Substantia nigra (tissue), 51 donors: ENCODE measurements at places on chromosomes 6 and 20.
A peak's percentile ranks its signal among the peaks of the same experiment; 100 is the strongest.

DNA sequence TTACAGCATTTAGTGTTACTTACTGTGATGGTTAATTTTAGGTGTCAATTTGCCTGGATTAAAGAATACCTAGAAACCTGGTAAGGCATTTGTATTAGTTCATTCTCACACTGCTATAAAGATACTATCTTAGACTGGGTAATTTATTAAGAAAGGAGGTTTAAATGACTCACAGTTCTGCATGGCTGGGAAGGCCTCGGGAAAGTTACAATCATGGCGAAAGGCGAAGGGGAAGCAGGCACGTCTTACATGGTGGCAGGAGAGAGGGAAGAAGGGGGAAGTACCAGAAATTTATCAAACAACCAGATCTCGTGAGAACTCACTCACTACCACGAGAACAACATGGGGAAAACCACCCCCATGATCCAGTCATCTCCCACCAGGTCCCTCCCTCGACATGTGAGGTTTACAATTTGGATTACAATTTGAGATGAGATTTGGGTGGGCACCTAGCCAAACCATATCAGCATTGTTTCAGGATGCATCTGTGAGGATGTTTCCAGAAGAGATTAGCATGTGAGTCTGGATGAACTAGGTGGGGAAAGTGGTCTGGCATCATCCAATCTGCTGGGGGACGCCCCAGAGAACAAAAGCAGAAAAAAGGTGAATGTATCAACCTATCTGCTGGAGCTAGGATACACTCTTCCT lies 76.8 kb downstream of the MKKS start:
- DNase-seq = no peak

- no peak for DNase-seq
Measured at GRCh38 chr20:20003031-20003954, 13.9 kb upstream of the NAA20 start.

DNA sequence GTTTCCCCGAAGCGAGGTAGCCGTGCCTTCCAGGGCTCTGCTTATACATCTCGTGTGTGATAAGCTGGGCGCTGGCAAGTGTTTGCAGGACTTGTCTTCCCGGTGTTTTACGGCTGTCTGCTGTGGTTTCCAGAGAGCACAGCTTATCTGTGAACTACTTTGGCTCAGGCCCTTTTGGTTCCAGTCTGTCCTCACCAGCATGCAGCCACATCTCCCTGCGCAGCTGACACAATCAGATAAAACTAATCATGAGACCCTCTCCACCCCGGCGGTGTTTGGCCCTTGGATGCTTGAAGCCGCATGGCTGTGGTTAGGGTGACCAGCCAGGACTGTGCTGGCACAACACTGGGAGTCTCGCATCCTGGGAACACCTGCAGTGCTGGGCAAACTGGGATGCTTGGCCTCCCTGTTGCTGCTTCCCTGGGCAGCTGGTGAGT lies 241.8 kb upstream of the FOXQ1 start:
- DNase-seq = no peak

DNA sequence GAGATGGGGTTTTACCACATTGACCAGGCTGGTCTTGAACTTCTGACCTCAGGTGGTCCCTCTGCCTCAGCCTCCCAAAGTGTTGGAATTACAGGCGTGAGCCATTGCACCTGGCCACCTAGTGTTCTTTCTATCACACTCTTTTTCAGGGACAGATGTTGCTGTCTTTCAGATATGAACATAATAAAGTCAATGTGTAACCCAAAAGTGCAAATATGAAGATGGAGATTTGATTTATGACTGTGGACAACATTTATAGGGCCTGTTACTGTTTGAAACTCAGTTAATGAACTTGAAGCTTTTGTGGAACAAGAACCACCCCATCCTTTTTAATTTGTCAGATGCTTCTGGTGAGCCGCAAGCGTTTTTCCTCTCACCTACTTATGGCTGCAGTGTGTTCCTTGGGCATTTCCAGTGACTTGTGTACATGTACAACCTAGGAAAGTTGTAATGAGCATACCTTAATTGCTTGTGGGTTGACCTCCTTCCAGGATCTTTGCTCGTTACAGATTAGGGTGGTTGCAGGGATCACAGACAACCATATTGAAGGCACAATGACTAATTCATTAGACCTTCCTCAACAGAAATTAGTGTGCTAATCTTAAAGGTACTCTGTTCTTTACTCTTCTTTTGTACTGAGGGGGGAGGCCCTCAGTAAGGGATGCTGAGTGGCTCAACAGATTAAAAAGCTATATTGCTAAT lies 6.8 kb downstream of the TBPL1 start:
- no peak for DNase-seq

- DNase-seq = no peak
Measured at GRCh38 chr6:56088641-56089040, 158.7 kb downstream of the COL21A1 start.

DNA sequence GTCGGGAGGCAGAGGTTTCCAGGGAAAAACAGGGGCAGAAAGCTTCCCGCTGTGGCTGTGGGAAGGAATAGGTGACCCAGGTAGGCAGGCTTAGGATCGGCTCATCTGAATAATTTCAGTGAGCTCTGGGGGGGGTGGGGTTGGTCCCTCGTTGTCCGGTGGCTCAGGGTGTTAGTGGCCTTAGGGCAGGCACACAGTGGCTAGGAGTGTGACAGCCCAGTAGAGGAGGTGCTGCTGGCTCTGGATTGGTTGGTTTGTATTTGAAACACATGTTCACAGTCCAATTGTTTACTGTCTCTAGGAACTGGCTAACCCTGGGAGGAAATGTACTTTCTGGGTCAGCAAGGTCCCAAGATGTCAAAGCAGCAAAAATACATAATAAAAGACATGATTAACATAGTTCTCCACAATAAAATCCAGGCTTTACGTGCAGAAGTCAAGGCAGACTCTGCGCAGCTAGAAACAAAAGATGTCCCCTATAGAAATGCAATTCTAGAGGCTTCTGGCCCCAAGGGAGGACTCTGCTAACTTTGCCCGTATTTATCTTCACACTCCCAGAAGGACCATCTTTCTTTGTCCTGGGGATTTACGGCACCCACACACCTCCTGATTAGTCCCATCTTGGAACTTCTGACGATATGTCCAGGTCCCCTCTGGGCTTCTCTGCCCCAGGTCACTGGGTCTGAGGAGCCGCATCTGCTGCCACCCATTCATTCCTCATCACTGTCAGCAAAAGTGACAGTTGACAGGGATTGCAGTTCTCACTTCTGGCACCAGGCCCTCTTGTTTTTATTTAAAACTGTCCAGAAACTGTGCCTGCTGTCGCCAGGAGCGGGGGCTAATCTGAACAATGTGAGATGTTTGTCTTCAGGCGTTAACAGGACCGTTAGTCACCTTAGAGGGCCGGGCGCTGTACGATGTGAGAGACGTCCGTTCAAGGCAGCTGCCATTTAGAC lies 18.7 kb downstream of the MOCS3 start:
- no peak for DNase-seq

GRCh38 chr6:35166520-35166919 lies 25.4 kb upstream of the TCP11 start:
- DNase-seq = no peak

- DNase-seq = no peak
Measured at GRCh38 chr6:168292826-168293225, 26.8 kb downstream of the DACT2 start.

DNA sequence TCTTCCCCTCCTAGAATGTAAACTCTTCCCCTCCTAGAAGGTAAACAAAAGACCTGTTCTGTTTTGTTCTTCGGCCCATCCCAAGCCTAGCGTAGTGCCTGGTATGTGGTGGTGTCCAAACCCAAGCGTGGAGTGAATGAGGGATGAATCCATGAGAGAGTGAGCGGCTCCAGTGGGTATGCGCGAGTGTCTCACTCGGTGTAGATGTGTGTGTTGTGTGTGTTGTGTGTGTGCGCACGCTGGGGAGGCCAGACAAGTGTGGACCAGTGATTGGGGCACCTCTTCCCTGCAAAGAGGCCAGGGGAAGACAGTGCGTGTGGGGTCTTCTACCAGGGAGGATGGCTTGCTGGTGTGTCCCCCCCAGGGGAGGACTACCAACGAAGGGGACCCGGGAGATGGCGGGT lies 392 bp upstream of the SLC2A10 start:
- no peak for DNase-seq

GRCh38 chr20:58650181-58650775 lies 805 bp upstream of the STX16 start:
- DNase-seq = no peak

- no peak for DNase-seq
Measured at GRCh38 chr6:157468574-157468973, 87.6 kb downstream of the ZDHHC14 start.

GRCh38 chr6:3911614-3912336 lies 62.6 kb downstream of the FAM50B start:
- DNase-seq = no peak

DNA sequence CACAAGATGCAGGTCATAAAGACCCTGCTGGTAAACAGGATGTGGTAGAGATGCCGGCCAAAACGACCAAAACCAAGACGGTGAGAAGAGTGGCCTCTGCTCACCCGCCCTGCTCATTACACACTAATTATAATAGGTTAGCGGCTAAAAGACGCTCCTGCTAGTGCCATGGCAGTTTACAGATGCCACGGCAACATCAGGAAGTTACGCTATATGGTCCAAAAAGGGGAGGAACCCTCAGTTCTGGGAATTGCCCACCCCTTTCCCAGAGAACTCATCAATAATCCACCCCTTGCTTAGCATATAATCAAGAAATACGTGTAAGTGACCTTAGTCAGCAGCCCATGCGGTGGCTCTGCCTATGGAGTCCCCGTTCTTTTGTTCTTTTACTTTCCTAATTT lies 17.6 kb downstream of the BHLHE23 start:
- no peak for DNase-seq

DNA sequence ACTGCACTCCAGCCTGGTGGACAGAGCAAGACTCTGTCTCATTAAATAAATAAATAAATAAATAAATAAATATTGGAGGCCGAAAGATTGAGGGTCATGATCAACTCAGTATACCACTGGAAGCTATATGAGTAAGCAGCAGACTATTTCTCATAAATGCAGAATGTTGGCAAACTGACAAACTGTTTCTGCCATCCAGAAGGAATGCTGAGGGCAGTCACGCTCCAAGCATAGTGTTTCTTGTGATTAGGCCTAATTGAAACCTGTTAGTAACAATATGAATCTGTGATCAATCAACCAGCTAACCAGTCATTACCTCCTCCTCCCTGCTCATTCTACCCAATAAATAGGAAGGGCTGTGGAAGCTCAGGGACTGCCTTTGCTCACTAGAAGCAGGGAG lies 15.2 kb upstream of the KCNK15 start:
- DNase-seq = no peak

DNA sequence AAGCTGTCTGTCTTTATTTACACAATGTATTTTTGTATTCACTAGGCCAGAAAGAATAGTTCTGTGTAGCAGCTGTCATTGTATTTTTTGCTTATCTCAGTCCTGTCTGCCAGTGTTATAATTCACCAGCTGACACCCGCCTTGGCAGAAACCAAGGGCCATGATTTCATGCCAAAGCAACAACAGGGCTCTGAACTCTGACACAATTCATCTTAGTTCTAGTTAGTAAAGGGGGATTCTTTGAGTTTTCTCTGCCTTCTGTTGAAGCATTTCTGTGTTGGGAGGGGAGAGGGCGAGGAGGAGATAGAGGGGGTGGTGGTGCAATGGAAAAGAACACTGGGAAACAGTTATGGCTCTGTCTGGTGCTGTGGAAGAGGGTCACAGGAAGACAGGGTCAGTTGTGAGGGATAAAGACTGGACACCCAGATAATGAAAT lies 684.6 kb upstream of the MARCKS start:
- DNase-seq = peak; percentile 31

DNA sequence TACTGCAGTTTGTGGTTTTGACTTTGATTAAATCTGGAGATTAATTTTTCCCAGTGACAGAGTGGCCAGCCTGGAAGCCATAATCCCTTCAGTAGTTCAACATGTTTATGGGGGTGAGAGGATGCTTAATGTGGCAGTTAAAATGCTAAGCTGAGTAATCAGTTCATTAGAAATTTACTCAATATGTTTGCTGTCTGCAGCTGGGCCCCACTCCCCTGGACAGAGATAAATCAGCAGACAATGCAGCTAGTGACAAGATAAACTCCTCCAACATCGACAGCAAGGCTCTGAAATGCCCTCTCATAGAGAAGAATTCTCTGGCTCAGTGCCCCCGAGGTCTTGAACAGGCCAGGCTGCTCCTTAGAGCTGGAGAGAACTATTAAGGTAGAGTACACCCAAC lies 101.9 kb downstream of the LRFN2 start:
- no peak for DNase-seq

GRCh38 chr6:52697903-52698302 lies 27.0 kb downstream of the TMEM14A start:
- no peak for DNase-seq

DNA sequence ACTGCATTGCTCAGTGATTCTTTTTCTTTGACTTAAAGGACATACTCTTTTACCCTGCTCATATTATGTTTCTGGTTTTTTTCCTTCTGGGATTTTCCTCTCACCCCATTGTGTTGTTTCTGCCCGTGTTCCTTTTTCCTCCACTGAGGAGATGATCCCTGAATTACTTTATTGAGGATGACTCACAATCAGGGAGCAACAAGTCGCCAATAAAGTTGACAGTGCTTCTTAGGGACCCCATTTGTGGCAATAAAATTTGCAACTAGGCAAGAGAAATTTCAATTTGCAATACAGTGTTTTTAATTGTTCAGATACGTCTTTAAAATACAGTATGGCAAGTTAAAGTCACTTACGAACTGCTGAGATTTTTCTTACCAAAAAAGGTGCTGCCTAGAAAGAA lies 217.9 kb downstream of the SOX4 start:
- DNase-seq = no peak

DNA sequence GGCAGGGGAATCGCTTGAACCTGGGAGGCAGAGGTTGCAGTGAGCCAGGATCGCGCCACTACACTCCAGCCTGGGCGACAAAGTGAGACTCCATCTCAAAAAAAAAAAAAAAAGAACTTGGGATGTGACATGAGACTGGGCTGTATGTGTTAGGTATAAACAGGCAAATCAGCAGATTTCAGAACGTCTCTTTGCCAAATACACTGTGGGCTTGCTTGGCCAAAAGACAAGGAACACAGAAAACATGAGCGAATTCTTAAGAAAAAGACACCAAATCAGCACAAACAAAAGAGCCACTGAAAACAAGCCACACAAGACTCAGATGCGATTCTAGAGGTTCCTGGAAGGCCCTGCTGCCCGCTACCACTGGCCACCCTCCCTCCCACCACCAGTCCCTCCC lies 12.5 kb downstream of the ETV7 start:
- DNase-seq = no peak

DNA sequence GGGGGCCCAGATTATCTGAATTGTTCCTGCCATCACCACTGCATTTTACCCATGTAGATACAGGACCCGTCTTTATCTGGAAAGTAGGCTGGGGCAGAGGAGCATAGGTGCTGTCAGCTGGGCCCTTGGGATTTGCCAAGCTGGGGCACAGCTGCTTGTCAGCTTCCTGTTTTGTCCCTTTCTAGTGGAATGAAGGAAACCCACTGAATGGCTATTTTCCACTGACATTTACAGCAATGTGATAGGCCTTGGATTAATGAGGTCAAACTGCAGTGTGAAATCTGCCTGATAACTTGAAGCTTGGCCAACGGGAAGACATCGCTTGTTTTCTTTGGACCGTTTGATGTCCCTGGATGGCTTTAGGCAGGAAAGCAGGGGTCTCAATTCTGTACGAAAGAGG lies 6.7 kb downstream of the PPP1R16B start:
- DNase-seq = no peak
